Stimulated activated CD4-positive, alpha-beta T cell treated with anti-CD3 and anti-CD28 coated beads, Interleukin-15, amount 100 ng/mL, for 1 hour (primary cell): ENCODE measurements at places on chromosomes 12 and 14.

- no peak for DNase-seq
These were observed 345.6 kb downstream of the PAWR start for GRCh38 chr12:79344855-79345847.

- no peak for DNase-seq
These were observed 107.5 kb upstream of the FZD10 start for GRCh38 chr12:130054803-130055202.

DNA sequence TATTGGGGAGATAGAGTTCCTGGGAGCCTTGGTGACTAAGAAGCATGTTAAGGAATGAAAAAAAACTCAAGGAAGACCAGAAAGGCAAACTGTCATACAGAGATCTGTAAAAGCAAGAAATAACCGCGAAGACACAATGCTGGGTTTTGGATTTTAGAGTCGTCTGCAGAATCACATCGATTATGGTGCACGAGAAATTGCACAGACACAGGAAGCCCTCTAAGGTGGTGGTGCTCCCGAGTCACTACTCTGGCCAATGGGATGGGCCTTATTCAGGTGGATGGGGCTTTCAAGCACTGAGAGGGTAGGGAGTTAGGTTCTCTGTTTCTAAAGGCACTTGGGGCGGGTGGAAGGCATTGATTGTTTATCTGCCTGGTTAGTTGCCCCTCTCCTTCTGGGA is 10.3 kb upstream of the FLVCR2 start:
- no peak for DNase-seq

DNA sequence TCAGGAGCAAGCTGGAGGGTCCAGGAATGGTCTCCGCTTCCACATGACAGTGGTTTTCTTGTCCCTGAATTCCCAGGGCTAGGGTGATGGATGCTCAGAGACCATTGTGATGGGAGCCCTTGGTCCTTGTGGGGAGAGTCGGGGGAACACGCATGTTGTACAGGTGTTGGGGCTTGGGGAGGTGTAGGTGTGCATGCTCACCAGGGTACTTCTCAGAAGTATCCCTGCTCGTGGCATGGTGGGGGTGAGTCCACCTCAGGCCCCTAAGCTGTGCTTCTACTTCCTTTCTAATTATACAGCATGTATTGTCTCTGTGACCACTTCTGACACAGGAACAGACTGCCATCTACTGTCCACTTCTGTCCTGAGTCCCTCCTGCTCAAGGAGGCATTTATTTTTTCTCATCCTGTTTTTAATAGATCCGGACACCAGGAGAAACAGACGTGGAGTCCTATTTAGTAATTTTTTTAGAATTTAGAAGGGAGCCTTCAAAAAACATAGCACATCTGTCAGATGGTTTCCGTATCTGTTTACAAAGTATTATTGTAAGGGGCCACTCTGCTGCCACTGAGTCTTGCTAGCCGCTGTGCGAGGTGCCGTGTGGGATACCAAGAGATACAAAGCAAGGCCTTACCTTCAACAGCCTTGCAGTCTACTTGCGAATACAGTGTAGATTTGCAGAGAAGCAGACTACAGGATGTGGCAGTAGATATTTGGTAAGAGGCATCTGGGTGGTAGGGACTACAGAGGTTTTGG is 10.5 kb downstream of the NTF3 start:
- DNase-seq = no peak

- peak; percentile 75 for DNase-seq
These were observed at the start of gene ENO2 for GRCh38 chr12:6914246-6914946. ENO2 (plus strand) TSS chr12:6914580; CDS start chr12:6915833, 1,253 bp downstream.

DNA sequence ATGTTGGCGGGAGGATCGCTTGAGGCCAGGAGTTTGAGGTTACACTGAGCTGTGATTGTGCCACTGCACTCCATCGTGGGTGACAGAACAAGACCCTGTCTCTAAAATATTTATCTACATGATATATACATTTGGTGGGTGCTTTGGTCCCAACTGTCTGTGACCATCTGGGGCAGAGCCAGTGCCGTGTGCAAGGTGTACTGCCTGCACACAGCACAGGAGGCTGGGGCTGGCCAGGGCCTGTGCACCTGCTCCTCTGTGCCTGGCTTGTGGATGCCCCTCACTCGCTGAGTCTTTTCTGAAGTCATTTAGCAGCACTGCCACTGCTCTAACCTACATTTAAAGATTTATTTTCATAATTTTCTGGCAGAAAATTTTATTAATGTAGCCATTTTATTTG is 58.7 kb downstream of the TRAF3 start:
- DNase-seq = no peak

GRCh38 chr14:74941676-74942097 is 13.7 kb downstream of the PGF start:
- DNase-seq = peak; percentile 29
